GDM1 (cell line): ENCODE measurements at places on chromosomes 13 and 19.

GRCh38 chr19:16228637-16229321, 31.1 kb downstream of the AP1M1 start:
- no peak for DNase-seq

DNA sequence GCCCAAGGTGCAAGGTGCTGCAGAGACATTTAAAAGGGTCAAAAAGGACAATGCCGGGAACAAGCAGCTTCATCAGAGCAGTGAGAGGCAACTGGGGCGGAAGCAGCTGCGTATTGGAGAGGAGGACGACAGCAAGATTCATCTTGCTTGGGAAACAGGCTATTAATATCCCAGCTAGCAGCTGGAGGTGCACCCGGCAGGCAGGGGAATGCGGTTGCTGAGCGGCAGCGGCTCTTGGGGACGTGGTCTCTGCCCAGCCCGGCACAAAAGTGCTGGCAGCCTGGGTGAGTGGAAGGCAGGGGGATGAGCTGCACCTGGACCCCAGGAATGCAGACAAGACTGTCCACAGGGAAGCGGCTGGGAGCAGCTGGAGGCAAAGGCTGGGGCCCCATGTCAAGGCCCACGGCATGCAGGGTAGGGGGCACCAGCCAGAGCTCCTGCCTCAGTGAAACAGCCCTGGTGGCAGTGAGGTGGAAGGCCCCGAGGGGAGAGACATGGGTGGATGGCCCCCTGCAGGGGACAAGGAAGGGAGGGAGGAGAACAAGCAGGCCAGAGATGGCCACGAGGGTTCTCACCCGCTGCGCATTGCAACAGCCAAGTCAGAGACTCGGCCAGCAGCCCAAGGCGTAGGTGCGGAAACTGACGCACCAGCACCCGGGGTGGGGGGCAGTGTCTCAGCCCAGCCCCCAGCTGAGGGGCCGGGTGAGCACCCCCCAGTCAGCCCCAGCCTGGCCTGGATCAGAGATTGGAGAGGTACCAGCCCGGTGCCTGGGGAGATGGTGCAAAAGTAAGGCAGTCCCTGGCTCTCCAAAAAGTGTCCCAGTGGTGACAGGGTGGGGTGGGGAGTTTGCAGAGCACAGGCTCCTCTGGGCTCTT, 34.4 kb downstream of the PEPD start:
- DNase-seq, result no peak

- DNase-seq, result no peak
These were observed 5.5 kb upstream of the CCER2 start for GRCh38 chr19:38917516-38917915.

- DNase-seq, result no peak
These were observed 5.9 kb downstream of the CD37 start for GRCh38 chr19:49340865-49341718.
